T1000 (cell line): ENCODE measurements at places on chromosomes 5 and 9.

DNA sequence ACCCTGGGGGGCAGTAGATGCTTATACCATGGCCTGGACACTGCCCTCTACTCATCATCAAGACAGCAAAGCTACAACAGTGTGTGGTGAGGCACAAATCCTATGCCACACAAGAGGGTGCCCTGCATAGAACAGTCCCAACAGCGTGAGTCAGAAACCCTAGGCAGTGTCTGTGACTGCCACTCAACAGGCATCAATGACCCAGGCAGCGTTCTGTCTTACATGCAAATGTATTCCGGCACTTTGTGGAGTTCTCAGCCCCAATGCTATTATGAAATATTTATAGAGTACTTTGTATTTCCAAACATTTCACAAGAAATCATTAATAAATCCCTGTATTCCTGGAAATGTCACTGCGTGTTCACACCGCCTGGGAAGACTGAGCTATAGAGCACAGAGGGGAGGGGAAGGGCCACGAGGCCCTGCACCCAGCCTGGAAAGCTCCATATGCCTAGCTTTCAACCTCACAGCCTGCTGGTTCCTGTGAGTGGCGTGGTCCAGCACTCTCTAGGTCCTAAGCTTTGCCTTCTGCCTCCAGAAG lies 77.7 kb downstream of the NIPSNAP3B start:
- no peak for DNase-seq

GRCh38 chr5:66072031-66072430 lies 72.1 kb upstream of the SREK1 start:
- DNase-seq, result no peak

DNA sequence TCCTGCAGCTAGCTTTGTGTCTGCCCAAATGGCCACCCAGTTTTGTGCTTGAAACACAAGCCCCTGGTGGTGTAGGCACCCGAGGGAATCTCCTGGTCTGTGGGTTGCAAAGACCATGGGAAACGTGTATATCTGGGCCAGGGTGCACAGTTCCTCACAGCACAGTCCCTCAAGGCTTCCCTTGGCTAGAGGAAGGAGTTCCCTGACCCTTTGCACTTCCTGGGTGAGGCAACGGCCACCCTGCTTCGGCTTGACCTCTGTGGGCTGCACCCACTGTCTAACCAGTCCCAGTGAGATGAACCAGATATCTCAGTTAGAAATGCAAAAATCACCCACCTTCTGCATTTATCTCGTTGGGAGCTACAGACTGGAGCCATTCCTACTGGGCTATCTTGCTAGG lies 865.0 kb upstream of the ACO1 start:
- no peak for DNase-seq

DNA sequence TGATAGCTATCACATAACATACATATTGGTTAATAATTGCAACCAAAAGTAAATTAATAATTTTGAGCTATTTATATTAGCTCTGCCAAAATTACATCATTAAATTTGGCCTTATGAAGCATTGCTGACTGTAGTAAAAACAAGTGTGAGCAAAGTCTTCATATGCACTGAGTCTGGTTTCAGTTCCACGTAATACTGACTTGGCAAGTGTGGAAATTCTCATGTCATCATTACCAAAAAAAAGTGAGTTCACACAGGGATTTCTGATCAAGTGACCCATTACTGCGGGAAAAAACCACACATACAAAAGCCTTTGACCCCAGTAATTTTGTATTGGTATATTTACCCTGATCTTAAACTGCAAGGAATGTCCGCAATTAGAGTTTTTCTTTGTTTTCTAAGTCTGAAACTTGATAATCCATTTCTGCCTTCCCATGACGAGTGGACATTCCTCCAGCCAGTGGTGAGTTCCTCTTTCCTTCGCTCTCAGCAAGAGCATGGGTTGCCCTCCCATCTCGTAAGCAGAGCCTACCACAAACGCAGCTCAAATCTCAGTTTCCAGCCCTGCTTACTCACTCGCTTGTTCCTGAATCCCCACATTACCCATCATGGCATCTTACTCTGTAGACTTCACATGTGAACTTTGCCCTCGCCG lies 220.2 kb upstream of the DMRT1 start:
- DNase-seq, result no peak

GRCh38 chr5:174827558-174827957 lies 103.2 kb downstream of the MSX2 start:
- no peak for DNase-seq

DNA sequence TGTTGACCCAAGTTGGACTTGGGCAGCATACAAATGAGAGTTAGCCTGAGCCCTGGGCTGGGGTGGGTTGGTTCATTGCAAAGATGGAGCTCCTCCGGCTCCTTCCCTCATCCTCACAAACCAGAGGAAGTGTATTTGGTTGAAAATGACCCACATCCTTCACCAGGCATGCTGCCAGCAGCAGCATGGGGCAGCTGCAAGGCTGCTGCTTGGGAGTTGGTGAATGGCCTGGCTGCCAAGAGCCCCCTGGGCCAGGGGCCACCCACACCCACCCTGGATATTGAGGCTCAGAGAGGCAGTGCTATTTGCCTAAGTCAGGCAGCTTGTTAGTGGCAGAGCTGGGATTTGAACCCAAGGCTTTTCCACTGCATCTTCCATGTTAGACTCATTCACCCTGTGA lies 29.5 kb downstream of the PPARGC1B start:
- DNase-seq, result no peak

GRCh38 chr9:113921396-113921925 lies 45.4 kb downstream of the ZNF618 start:
- DNase-seq, result no peak

GRCh38 chr5:107169867-107170266 lies 500.9 kb downstream of the EFNA5 start:
- no peak for DNase-seq

DNA sequence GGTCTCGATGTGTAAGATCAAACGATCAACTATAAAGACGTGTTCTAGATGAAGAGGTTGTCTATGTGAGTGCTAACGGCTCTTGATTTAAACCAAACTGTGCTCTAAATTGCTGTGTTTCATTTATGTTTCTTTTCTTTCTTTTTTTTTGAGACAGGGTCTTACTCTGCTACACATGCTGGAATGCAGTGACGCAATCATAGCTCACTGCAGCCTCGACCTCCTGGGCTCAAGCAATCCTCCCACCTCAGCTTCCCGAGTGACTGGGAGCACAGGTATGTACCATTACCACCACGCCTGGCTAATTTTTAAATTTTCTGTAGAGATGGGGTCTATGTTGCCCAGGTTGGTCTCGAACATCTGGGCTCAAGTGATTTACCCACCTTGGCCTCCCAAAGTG lies 24.0 kb upstream of the RNF130 start:
- no peak for DNase-seq

DNA sequence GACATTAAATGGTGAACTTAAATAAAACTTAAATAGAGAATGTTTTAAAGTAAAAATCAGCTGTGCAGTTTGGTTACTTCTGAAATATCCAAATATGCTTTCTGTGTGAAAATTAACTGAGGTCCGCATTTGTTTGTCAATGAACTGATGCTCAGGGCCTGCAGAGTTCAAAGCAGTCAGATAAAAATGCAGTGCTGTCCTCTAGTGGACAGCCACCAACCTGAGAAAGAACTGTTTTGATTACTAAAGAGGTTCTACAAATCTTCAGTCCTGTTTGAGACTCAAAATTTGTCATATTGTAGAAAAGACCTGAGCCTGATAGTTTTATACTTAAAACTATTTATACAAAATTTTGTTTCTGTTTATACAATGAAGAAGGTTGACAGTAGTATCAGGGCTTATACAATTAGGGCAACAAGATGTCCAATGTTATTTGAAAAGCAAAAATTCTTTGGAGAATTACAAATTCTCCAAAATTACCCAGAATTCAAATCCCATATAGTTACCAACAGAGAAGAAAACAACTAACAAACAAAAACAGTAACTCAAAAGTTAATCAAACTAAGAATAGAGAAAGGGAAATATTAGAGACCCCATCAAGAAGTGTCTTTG lies 232.3 kb upstream of the TBCA start:
- no peak for DNase-seq

DNA sequence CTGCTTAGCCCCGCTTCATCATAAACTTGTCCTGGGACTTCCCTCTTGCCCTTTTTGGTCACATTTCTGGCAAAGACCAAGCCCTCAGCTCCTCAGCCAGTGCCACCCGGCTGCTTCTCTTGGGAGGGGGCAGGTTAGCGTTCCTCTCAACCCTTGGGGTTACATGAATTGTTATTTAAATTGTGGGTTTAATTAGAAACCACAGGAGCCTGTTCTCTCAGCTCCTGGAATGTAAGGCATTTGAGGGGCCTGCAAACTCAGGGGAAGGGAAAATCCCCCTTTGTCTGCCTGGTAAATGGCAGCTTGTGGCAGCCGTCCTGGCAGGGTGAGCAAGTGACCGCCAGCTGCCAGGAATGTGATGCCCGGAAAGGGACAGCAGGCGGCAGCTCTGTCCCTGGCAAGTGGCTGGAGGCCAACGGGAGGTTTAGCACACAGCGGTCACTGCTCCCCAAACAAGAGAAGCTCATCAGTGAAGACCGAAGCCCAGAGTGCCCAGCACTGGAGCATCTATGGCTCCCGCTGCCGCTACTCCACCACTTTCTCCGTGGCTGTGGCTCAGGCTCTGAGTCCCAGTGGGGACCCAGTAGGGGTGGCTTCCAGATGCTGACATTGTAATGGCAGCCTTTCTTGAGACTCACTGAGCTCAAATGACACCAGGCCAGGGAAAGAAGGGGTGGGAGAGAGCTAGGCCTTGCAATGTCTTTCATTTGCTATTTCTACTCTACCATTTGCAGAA lies 51.7 kb downstream of the SHB start:
- DNase-seq, result peak; percentile 22

GRCh38 chr5:172640139-172640538 lies 924 bp upstream of the NEURL1B start:
- DNase-seq, result no peak

- DNase-seq, result no peak
These were observed 411.7 kb upstream of the KCNN2 start for GRCh38 chr5:113950186-113950585.

GRCh38 chr9:76873056-76873792 lies 32.7 kb downstream of the PRUNE2 start:
- no peak for DNase-seq

DNA sequence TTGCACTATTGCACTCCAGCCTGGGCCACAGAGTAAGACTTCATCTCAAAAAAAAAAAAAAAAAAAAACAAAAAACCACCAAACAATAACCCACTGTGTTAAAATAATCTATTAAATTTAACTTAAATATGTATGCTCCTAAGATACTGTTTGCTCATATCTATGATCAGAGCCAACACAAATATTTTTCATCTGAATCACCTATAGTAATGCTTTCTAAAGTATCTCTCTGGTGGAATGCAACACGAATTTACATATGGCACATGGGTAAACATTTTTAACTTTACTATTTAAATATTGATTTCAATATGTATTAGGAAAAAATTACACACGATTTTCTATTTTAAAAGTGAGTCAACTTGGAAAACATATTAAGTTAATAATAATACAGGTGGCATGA lies 196.4 kb downstream of the RFX3 start:
- no peak for DNase-seq

DNA sequence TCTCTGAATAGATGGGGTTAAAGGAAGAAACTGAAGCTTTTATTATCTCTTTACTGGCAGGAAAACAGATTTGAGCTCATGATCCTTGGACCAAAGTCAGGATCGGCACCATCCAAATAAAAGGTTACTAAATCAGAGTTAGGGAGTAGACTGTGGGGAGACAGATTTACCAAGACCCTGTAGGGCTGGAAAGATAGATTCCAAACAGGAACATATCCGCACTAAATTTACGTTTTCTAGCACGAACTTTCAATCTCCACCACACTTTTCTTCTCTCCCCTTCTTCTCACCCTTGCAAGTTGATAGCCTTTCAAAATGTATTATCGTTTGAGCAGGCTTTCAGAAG lies 120.0 kb upstream of the HMHB1 start:
- no peak for DNase-seq

GRCh38 chr9:133787754-133788025 lies 49.5 kb upstream of the SARDH start:
- DNase-seq, result no peak

GRCh38 chr9:134346151-134346550 lies 19.9 kb downstream of the RXRA start:
- DNase-seq, result no peak

GRCh38 chr5:129379406-129379805 lies 80.7 kb upstream of the ADAMTS19 start:
- peak; percentile 21 for DNase-seq

DNA sequence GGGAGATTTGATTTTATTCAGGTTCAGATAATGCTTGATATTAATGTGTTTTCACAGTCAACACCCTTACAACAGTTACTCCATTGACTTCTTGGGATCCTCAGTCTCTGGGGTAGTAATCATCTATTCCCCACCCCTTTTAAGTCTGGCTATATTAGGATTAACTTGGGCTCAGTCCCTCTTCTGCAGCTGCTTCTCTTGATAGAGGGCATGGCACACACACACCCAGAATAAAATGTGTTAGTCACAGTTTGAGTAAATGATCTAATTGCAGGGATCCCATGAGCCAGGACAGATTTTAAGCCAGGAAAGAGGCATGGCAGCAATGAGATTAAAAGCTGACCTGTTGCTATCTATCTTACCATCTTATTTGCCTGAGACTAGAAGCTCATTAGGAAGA lies 53.7 kb upstream of the VLDLR start:
- DNase-seq, result no peak

DNA sequence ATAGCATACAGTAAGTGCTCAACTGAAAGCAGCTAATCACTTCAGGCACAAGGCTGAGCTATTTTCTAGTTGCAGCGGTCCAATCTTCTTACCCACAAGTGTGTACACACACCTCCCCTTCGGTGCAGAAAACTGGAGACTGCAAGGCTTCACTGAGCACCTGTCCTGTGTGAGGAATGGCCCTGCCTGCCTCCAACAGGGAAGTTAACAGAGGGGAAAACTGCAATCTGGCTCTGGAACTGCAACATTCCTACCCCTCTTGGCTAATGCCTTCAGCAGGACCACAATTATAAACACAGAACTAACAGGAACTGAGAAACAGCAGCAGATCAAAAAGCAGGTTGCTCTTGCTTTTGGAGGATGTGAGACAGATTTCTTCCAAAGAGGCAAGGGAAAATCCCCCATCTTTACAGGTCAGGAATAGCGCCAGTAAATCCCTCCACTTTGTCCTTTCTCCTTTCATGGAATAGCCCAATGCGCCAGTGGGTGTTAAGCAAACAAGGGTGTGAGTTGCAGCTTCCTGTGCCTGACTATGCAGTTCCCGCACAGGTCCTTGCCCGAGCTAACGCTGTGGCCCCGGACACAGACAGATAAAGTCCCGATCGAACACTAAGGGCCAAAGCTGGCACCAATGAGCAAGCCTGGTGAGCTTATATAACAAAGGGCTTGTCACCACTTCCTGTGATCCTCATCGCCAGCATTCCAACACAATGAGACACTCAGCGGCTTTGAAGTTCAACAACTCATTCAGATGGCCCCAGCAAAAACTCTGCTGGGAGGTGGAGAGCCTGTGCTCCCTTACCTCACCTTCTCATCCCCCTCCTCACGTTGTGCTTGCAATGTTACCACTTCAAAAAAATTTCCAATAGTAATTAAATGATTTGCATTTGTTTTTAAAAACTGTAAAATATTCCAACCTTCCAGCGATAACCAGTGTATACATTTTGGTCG lies 21.5 kb downstream of the SHB start:
- peak; percentile 46 for DNase-seq
